Cardiac muscle cell (in vitro differentiated cells and primary cell): ENCODE measurements at places on chromosomes 6 and 20. TPM values are rescaled to one million over a fixed set of nuclear protein-coding genes. Genes with fewer than 3 reads are reported as not detected.

DAAM2 gene
- 4.8 and 8.5 TPM in 2 replicates for total RNA-seq

CEP162 gene
- total RNA-seq, result 4.3 and 6.2 TPM in 2 replicates

AGER gene
- 5.0 and 13.5 TPM in 2 replicates for total RNA-seq

ALDH5A1 gene
- total RNA-seq, result 15.0 and 16.1 TPM in 2 replicates

GATA5 gene
- 79.0 and 103 TPM in 2 replicates for total RNA-seq

GABRR2 gene
- total RNA-seq, result 0.39 and 0.83 TPM in 2 replicates

SLC17A5 gene
- total RNA-seq, result 5.4 and 9.9 TPM in 2 replicates

BMP7 gene
- 213 and 276 TPM in 2 replicates for total RNA-seq

RARS2 gene
- total RNA-seq, result 30.7 and 42.1 TPM in 2 replicates

PRKN gene
- total RNA-seq, result 8.0 and 28.1 TPM in 2 replicates

LY6G5B gene
- total RNA-seq, result 3.9 and 6.8 TPM in 2 replicates

CRIP3 gene
- 1.4 and 5.2 TPM in 2 replicates for total RNA-seq

CLIC5 gene
- 11.2 and 24.5 TPM in 2 replicates for total RNA-seq

GRCh38 chr6:156774863-156775405 is 2.2 kb upstream of the ARID1B start:
- no peak for DNase-seq

- DNase-seq, result no peak
These were observed 1252.6 kb upstream of the CITED2 start for GRCh38 chr6:140627002-140627401.

- peak; percentile 59 for DNase-seq
These were observed 988 bp downstream of the TXNDC5 start for GRCh38 chr6:7909323-7910276.

GRCh38 chr20:43921227-43921780 is 6.7 kb downstream of the TOX2 start:
- no peak for DNase-seq

DNA sequence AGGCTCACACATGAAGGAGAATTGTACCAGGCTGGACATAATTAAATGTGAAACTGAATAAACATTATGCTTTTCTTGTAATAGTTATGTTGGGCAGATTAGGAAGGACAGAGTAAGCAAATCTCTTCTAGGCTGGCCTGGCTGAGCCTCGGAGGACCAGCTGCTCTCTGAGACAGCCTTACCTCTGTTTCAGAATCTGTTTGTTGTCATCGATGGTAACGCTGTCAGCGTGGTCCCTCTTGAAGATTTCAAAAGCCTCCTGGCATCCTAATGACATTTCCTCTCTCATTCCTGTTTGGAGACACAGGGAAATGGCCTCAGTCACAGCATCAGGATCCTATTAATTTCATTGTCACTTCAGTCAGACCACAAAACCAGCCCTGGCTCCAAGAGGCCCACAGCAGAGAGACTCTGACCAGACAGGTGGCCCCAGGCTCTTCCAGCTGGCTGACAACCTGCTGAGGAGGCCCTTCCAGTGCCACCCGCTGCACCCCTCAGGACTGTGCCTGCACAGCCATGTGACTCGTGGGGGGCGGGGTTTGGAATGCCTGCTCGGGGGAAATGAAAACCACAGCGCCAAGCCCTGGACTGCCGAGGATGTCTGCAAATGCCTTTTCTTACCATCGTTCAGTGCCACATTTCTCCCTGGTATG is 108.5 kb upstream of the KCNK16 start:
- peak; percentile 56 for DNase-seq

GRCh38 chr6:11368264-11368663 is 135.8 kb upstream of the NEDD9 start:
- DNase-seq, result no peak

DNA sequence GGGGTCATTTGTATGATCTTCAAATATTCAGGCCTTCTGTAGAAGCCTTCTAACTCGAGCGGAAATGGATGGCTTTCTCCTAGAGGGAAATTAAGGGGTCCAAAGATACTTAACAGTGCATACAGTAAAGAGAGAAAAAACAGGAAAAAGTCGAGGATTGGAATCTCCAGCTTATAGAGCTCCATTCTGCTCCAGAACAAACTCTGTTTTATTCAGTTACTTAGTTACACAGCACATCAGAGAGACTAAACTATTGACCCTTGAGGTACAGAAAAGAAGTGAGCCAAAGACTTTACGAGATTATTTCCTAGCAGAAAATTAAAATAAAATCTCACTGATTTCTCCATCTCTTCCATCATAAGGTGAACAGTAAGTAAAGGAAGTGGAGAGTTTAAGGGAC is 43.8 kb upstream of the DSE start:
- DNase-seq, result no peak

GRCh38 chr20:22723659-22724058 is 139.3 kb upstream of the FOXA2 start:
- no peak for DNase-seq

GRCh38 chr6:119148825-119149525 is 70.5 kb upstream of the FAM184A start:
- no peak for DNase-seq

DNA sequence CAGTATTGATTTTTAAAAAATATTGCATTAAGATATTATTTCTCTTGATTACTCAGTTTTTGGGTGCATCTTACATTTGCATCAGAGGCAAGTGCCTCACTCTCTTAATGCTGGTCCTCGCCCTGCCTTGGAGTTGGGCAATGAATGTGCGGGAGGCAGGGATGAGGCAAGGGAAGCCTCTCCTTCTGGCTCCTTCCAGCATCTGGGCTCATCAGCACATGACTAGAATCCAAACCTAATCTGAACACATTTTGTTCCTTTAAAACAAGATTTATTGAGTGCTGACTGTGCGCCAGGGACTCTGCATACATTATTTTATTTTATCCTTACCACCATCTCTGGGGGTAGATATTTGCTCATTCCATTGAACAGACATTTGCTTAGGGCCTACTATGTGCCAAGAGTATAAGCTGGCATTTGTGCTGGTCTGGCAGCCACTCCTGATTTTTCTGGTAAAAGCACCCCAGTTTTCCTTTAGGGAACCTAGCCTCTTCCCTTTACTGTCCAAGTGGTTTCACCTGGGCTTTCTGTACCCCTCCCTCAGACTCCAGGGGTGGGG is 71.9 kb upstream of the ZNFX1 start:
- no peak for DNase-seq

DNA sequence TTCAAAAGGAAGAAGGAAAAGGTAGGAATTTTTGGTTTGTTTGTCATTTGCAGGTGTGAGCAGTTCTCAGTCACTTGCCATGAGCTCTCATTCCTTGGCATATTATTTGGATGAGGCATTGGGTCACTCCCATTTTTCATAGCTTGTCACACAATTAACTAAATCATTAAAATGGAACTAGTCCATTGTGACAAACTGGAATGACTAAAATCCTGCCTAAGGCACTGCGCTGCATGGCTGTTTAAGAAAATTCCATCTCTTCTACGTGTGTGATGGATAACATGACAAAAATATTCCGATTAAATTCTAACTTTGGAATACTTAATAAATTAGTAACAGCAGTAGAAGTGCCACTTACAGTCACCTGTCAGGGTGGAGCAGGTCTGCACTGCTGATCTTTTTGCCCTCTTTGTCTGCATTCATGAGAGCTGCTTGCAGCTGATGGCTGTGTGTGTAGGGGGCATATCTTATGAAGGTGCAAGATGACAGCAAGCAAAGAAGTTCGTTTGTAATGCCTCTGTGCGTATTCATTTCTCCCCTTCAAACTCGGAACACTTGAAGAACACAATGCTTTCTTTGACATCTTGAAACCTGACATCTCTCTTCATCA is 1292.6 kb upstream of the MAP3K7 start:
- DNase-seq, result no peak

DNA sequence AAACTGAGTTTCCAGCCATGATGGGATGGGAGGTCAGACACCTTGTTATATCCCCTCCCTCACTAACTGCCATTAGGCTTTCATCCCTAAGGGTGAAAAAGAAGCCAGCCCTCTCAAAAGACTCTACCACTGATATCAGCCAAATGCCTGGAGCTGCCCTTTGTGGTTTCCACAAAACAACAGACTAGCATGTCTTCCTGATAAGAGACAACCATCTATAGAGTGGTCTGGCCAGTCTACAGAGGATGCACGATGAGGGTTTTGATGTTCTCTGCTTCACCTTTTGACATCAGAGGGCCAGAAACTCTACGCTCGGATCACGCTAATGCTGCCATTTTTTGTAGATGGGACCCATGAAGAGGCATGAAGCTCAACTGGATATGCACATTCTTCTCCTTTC is 61.7 kb upstream of the ARHGAP18 start:
- no peak for DNase-seq

DNA sequence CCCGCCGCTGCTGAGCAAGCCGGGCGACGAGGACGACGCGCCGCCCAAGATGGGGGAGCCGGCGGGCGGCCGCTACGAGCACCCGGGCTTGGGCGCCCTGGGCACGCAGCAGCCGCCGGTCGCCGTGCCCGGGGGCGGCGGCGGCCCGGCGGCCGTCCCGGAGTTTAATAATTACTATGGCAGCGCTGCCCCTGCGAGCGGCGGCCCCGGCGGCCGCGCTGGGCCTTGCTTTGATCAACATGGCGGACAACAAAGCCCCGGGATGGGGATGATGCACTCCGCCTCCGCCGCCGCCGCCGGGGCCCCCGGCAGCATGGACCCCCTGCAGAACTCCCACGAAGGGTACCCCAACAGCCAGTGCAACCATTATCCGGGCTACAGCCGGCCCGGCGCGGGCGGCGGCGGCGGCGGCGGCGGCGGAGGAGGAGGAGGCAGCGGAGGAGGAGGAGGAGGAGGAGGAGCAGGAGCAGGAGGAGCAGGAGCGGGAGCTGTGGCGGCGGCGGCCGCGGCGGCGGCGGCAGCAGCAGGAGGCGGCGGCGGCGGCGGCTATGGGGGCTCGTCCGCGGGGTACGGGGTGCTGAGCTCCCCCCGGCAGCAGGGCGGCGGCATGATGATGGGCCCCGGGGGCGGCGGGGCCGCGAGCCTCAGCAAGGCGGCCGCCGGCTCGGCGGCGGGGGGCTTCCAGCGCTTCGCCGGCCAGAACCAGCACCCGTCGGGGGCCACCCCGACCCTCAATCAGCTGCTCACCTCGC is 1.5 kb downstream of the ARID1B start:
- DNase-seq, result peak; percentile 59

DNA sequence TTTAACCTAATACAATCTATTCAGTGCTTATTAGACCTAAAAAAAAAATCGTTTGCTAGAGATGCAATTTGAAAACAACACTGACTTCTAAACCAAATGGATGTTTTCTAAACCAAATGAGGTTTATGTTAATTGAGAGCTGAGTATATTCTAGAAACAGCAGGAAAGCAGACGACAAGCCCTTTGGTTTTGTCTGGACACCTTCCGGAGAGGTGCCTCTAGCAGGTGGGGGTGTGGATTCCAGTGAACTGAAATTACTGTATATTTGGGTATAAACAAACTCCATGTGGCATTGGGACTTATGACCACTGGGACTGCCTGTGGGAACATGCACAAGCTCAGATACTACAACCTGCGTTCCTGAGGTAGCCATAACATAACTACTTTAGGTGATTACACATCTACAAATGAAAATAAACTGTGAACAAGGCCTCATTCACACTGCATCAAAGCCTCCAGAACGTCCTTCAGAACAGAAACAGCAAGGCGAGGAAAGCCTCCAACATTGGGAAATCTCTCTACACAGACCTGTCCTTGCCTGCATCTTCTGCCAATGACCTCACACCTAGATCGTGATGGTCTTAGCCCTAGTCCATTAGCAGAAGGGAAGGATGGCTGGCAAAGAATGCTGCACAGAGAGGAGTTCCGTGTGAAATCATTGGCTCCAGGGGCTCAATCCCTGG is 206.8 kb upstream of the FOXQ1 start:
- DNase-seq, result no peak

DNA sequence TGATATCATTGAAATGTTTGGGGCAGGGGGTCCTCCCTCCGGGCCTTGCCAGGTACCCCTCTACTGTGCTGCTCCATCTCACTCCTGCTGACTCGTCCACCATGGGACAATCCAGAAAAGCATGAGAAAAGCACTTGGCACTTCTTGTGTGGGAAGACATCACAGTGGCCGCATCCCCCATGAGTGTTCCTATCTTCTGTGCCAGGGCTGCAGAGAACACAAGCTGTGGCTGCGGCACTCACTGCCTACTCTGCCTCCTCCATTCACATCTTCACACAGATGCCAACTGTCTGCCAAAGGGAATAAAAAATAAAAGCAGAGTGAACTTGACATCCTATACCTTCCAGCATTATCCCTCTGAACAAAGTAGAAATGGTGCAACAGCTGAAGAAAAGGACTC is 117.4 kb upstream of the PROKR2 start:
- no peak for DNase-seq

- no peak for DNase-seq
These were observed 141.6 kb downstream of the DHX35 start for GRCh38 chr20:39103732-39104131.

DNA sequence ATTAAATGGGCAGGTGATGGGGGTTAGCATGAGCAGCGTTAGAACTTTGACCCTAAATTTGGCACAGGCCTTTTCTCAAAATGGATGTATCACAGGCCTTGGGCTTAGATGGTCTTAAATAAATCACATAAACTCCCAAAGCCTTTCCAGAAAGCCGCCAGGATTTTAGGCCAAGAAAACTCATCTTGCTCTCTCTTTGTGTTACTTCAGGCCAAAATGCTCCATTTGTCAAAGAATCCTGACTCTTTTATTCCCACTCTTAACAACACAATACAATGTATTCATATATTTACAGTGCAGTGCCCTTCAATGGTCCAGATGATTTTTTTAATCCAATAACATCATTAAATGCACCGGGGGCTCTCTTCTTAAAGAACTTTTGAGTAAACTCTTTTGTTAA is 5.9 kb upstream of the TCP11 start:
- no peak for DNase-seq

DNA sequence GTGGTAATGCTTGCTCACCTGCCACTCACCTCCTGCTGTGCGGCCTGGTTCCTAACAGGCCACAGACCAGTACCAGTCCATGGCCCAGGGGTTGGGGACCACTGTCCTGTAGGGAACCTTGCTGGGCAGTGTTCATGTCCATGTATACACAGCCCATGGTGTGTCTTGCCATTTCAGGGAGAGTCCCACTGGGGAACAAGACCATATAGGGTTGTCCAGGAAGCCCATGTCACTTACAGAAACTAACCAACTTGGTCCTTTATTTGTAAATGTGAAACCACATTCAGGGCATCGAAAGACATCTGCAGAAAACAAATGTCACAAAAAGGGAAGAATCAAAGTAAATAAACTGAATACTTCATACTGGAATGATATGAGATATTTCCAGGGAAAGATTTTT is 179.1 kb downstream of the NFATC2 start:
- DNase-seq, result no peak

DNA sequence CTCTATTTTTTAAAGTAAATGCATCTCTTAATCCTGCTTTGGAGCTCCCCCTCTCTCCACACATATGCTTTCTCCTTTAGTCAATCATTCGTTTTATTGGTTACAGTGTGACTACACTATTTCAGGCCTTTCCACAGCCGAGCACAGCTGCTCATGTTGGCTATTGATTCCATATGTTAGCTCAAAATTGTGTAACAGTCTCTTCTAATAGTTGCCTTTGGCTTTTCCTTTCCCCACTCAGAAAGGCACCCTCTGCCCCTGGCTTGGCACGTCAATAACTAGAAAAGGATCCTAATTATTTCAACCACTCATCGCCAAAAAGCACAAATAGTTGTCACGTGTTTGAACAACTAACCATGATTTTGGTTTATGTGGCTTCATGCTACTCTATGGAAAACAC is 410.3 kb upstream of the SLC35B3 start:
- no peak for DNase-seq

GRCh38 chr6:131443514-131443913 is 129.5 kb upstream of the ARG1 start:
- DNase-seq, result no peak
